M059J (cell line): ENCODE measurements at places on chromosomes 1 and 21. TPM values are rescaled to one million over a fixed set of nuclear protein-coding genes. Genes with fewer than 3 reads are reported as not detected.

RNF223 gene
- total RNA-seq = not detected in 2 replicates

SMIM1 gene
- not detected in 2 replicates for total RNA-seq

NBL1 gene
- total RNA-seq = 30.7 and 36.9 TPM in 2 replicates

SLAMF1 gene
- not detected in 2 replicates for total RNA-seq

VSIG8 gene
- not detected in 2 replicates for total RNA-seq

ITLN2 gene
- total RNA-seq = not detected in 2 replicates
